ENCODE measurements at places on chromosomes 5 and 9.

- DNase-seq = no peak
Observed at GRCh38 chr9:87327575-87328125, 170.0 kb upstream of the DAPK1 start.

- no peak for DNase-seq
Observed at GRCh38 chr5:161094411-161094810, 242.4 kb upstream of the ATP10B start.

DNA sequence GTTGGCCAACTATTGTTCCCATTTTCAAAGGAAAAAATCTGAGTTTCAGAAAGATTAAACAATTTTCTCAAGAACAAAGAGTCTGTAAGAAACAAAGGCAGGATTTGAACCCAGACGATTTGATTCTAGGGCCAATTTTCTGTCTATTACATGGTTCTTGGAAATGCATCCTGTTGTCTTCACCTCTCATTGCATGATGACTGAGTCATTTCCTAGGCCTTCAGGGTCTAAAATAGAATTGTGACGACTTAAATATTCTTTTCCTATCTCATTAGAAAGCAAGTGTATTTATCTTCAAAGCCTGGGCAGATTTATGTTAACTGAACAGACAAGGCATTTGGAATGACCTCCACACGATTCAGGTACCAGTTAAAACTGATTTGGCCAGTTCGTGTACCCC lies 512.9 kb downstream of the NTRK2 start:
- DNase-seq = no peak

GRCh38 chr9:137900584-137901310 lies 23.2 kb downstream of the CACNA1B start:
- no peak for DNase-seq

- no peak for DNase-seq
Observed at GRCh38 chr9:127519301-127520166, 68.2 kb downstream of the LRSAM1 start.

DNA sequence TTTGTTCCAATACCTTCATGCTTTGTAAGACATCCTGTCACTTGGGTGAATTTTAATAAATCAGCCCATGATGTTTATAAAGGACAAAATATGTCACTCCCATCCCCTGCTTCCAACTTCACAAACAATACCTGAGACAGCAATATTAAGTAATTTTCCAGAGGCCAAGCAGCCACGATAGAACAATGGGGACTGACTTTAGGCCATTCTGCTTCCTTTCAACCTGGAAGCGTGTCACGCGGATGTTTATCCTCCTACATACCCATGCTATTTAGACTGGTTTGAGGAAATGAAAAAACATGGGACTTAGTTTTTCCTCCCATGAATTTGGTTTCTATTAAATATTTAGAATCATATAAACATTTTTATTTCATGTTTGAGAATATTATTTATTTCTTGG lies 82.9 kb downstream of the GRAMD2B start:
- DNase-seq = no peak
